ENCODE measurements at places on chromosomes 12 and 14.

DNA sequence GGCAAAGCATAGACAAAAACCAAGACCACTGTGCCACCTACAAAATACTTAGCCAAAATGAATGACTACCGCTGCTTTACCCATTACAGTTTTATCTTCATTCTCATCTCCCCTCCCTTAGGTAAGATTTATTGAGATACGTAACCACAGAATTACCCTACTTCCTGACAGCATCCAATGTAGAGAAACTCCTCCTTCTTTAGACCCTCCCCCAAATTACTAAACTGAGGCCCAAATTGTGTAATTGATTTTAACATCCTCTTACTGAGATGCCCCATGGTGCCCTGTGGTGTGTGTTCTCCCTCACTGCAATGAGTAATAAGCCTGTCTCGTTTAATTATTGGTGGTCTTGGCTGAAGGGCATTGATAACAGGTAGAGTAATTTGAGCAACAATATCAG is 19.1 kb downstream of the VRK1 start:
- no peaks in the 10 kb centered on the region for H3K27me3 ChIP-seq
- peaks cover 6% of the 10 kb centered on the region for H3K4me1 ChIP-seq
- no peak overlapping the region for H3K4me3 ChIP-seq
- H3K36me3 ChIP-seq: peaks cover 6% of the 10 kb centered on the region
- no peak for DNase-seq

DNA sequence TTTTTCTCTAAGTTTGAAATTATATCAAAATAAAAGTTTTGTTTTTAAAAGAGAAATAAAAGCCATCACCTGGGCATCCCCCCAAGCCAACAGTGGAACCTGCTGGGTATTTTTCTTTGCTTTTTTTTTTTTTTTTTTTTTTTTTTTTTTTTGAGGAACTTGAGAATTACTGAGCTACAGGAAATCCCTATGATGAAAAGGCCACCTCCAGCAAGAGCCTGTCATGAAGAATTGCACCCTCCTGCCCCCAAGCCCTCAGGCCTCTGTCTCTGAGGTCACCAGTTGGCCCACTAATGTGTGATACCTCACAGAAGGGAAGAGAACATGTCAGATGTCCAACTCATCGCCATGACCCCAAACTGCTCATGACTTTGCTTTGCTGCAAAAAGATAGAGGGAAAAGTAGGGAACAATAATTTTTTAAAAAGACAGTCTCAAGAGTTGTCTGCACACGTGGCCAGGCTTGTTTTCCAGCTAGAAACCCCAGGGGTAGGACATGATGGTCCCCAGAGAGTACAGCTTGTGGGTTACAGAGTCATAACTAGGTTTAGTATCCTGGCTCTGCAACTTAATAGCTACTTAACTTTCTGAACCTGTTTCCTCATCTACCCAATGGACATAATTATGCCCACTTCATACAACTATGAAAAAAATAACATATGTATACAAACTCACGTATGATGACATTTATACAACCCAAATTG is 124.3 kb upstream of the EGLN3 start:
- no peak overlapping the region for H3K27ac ChIP-seq
- no peak overlapping the region for H3K4me3 ChIP-seq
- peaks cover 5% of the 10 kb centered on the region for H3K36me3 ChIP-seq
- peaks cover 18% of the 10 kb centered on the region for H3K4me1 ChIP-seq
- H3K27me3 ChIP-seq: no peaks in the 10 kb centered on the region

- H3K4me3 ChIP-seq: no peak overlapping the region
- no peaks in the 10 kb centered on the region for H3K36me3 ChIP-seq
- H3K27me3 ChIP-seq: peaks cover 3% of the 10 kb centered on the region
- no peak overlapping the region for H3K27ac ChIP-seq
- H3K4me1 ChIP-seq: peaks cover 4% of the 10 kb centered on the region
Measured at GRCh38 chr14:64653900-64654245, 50.4 kb upstream of the PLEKHG3 start.

DNA sequence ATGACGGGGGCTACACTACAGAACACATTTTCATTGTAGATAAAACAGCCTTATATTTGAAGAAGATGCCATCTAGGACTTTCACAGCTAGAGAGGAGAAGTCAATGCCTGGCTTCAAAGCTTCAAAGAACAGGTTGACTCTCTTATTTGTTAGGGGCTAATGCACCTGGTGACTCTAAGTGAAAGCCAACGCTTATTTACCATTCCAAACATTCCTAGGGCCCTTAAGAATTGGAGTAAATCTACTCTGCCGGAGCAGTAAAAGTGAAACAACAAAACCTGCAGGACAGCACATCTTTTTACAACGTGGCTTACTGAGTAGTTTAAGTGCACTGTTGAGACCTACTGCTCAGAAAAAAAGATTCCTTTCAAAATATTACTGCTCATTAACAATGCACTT is 487.2 kb upstream of the SOX5 start:
- H3K4me3 ChIP-seq: no peak overlapping the region
- H3K4me1 ChIP-seq: no peaks in the 10 kb centered on the region
- H3K27me3 ChIP-seq: no peaks in the 10 kb centered on the region
- no peak overlapping the region for H3K27ac ChIP-seq
- no peak for DNase-seq
- H3K36me3 ChIP-seq: peaks cover 36% of the 10 kb centered on the region

- no peaks in the 10 kb centered on the region for H3K4me1 ChIP-seq
- DNase-seq: no peak
- no peaks in the 10 kb centered on the region for H3K27me3 ChIP-seq
Measured at GRCh38 chr12:42887657-42888056, 298.1 kb upstream of the PRICKLE1 start.

DNA sequence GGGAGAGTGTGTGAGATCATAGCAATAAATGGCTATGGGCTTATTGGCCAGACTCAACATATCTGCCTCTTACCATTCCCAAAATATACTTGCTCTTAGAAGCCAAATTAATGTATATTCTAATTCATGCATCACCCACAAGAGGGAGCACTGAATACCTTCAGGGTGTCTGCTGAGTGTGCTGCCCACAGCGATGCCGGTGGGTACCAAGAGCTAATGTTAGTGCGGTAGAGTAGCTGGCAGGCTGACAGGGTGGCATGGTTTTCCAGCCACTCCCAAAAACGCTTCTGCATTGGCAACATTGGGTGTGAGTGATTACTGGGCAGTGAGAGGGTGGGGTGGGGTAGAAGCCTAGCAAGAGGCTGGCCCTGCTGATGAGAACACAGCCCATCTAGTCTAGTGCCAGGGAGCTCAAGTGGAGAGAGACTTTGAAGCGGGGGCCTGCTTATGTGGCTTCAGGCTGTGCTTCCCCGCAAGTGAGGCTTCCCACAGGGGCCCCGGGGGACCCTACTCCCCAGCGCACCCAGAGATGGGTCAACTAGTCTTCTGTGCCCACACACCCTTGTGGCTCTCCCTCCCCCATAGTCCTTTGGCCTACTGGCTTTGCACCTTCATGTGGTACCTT is 9.2 kb upstream of the PLEKHD1 start:
- H3K4me3 ChIP-seq: no peak overlapping the region
- H3K36me3 ChIP-seq: no peaks in the 10 kb centered on the region
- no peak overlapping the region for H3K27ac ChIP-seq
- H3K4me1 ChIP-seq: no peaks in the 10 kb centered on the region

DNA sequence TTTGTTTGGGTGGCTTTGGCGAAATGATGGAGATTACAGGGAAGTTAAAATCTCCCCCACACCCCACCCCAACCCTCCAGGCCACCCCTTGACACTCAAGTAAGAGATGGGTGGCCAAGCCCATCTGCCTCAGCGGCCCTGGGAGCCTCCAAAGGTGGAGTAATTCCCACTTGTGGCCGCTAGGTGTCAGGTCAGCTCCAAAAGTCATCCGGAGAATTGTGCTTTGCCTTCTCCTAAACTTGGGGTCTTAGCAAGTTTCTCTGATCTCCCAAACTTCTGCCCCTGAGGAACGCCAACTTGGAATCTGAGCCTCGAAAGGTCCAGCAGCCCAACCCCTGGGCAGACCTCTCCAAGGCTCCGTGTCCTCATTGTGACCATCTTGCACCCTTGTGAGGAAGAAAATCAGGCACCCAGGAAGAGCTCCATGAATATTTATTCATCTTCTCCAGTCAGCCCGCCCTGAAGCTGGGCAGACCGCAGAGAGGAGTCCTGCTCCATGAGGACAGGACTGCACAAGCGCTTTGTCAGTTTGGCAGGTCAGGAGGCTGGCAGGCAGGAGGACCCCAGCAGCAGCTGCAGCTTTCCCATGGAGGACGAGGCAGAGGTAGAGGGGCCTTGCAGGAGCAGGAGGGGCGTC is 46.7 kb downstream of the LRRC74A start:
- peak; percentile 68 for DNase-seq
- H3K4me1 ChIP-seq: peaks cover 22% of the 10 kb centered on the region
- H3K36me3 ChIP-seq: no peaks in the 10 kb centered on the region
- no peaks in the 10 kb centered on the region for H3K27me3 ChIP-seq

DNA sequence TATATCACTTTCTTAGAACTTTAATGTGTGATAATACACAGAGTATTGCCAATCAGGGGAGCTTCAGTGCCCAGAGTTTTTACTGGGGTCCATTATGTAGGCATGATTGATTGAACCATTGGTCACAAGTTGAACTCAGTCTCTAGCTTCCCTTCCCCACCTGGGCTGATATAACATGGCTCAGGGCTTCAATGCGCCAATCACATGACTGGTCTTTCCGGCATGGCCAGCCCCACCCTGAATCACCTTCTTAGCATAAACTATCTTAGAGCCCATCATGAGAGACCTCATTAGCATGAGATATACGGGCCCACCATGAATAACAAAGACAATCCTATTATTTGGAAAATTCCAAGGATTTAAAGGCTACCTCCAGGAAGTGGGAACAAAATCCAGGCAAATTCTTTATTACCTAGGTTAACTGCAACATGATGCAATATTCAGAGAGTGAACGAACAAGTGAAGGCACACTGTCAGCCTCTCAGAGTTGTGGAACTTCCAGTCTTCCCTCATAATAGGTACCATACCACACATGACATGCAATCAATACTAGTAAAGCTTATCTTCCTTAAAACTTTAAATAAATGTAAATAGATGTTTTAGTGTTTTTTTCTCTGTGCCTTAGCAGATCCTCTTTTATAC is 3.2 kb upstream of the CLEC4A start:
- no peaks in the 10 kb centered on the region for H3K27me3 ChIP-seq
- no peaks in the 10 kb centered on the region for H3K4me1 ChIP-seq
- no peaks in the 10 kb centered on the region for H3K36me3 ChIP-seq
- H3K27ac ChIP-seq: no peak overlapping the region

DNA sequence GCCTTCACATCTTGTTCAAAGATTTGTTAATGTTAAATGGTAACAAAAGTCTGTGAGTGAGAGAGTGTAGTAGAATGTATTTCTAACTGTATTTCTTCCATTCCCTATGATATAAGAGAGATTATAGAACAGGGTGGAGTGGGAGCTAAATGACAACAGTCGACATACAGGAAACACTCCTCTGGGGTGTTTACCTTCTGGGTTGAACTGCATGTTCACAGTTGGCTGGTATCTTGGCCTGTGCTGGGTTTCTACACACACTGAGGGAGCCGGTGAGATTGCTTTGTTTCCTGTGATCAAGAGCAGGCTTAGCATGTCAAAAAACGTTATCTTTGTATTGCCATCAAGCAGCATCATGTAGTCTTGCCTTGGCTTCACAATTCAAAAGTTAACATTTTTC is 274.3 kb upstream of the FAR2 start:
- no peaks in the 10 kb centered on the region for H3K27me3 ChIP-seq
- DNase-seq: no peak
- H3K36me3 ChIP-seq: no peaks in the 10 kb centered on the region
- H3K4me3 ChIP-seq: no peak overlapping the region
- peak overlapping the region; percentile 0 for H3K27ac ChIP-seq

DNA sequence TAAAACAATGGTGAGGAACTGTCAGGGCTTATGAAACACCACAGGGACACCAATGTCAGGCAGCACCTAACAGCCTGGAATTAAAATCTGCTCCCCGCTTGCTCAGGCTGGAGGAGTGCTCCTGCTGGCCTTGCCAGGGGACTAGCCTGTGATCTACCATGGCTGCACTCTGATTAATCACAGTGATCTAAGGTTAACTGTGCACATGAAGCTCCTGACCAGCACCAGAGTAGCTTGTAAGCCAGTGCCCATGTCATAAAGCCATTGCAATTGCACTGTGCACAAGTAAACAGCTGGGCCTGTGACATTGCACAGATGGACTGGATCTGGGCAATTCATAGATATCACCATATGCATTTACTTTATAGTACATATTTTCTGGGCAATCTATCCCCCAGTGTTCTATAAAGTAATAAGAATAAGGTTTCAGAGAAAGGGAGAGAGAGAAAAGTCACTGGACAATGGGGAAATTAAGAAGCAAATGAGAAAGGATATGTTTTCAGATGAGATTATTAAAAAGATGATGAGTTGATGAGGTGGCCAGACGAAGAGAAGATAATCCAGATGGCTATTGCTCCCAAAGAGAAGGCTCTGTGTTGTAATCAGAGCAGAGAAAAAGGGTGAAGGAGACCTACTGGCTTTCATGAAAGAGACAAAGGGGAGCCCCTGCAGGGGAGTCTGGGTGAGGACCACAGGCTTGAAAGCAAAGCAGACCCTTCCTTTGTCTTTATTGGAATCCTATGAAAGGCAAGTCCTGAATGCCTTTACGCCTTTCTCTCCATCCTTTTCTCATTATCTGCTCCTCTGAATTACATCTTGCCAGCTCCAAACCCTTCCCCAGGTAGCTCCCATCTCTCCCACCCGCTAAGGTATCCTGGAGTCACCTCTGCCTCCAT is 145.8 kb downstream of the SLC38A6 start:
- H3K36me3 ChIP-seq: no peaks in the 10 kb centered on the region
- H3K4me3 ChIP-seq: no peak overlapping the region
- DNase-seq: no peak
- peaks cover 22% of the 10 kb centered on the region for H3K4me1 ChIP-seq
- H3K27me3 ChIP-seq: no peaks in the 10 kb centered on the region

DNA sequence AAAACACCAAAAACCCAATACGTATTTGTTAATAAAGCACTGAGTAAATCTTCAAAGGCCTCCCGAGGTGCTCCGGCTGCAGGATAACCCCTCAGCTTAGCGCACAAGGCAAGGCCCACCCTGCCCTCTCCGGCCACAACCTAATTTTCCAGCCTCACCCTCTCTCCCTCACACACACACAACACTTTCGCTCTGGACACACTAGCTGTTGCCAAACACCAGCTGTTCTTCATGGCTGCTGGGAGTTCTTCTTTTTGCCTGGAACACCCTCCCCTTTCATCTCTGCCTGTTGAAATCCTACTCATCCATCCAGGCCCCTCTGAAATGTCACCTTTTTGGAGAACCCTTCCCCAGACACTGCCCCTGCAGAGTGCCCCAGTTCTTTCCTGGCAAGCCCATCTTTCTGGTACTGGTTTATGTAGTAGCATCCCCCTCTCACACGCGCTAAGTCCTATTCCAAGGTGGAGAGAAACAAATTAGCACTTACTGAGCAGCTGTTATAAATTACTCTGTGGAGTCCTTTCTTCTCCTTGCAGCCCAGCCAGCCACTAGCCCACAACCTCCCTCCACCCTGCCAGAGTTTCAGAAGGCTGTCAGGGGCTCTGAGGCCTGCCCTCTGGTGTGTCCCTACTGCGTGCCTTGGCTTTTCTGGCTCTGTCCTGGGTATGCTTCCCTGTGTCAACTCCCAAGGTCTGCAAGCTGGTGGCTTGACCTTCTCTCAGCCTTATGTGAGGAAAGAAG is 805 bp upstream of the CRACR2A start:
- peaks cover 15% of the 10 kb centered on the region for H3K4me1 ChIP-seq
- peak overlapping the region; percentile 28 for H3K4me3 ChIP-seq
- DNase-seq: no peak

All from neural crest cell (in vitro differentiated cells).